ENCODE measurements at places on chromosomes 11 and 22.

GRCh38 chr11:11171285-11171684 lies 181.8 kb downstream of the CSNK2A3 start:
- no peak for DNase-seq

DNA sequence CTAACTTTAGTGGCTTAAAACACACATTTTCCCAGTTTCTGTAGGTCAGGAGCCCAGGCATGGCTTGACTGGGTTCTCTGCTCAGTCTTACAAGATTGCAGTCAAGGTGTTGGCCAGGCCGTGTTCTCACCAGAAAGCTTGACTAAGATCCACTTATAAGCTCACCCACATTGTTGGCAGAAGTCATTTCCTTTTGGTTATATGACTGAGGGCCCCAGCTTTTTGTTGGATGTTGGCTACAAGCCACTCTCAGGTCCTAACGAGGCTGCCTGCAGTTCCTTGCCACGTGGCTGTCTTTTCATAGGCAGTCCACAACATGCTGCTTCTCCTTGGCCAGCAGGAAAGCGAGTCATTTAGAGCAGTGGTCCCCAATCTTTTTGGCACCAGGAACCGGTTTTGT lies 79.3 kb upstream of the CRTAM start:
- no peak for DNase-seq

DNA sequence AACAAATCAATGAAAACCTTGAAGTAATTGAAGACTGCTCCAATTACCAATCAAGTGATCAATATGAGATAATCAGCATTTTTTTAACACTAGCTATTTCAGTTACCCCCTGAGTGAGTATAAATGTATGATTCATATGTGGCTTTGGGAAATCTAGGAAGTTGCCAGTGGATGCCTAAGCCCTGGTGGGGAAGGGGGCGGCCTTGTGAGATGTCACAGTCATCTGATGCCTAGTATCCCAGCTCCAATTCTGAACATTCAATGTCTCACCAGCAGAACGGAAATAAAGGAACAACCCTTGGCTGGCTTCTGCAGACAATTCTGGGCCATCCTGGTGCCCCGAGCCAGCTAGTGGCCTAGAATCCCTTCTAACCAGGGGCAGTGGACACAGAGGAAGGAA lies 58.5 kb upstream of the TIMP3 start:
- no peak for DNase-seq

GRCh38 chr11:128157423-128158298 lies 429.7 kb downstream of the ETS1 start:
- peak; percentile 10 for DNase-seq

DNA sequence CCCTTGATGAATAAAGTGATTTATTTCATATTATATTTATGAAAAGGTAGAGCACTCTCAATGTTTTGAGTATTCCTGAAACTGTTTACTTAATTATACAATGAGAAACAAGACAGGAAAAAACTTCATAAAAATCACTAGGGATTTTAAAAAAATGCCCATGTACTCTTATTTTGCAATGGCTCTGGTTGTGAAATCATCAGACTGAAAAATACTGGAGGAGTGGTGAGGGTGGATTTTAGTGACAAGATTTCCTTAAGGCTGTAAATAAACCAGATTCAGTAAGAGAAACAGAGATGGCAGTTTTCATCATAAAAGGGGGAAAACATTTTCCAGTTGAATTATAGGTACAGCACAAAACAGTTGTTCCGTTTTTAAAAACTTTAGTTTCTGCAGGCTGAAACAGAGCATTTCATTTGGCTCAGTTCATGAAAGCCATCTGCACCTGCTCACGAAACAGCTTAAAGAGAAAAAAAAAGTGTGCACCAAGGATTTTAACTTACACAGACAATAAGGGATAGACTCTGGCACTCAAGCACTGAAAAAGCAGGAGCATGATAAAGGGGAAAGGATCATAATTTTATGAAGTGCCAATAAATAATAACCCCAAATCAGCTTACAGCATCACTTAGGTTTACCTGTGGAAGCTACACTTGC lies 100.7 kb downstream of the MAML2 start:
- no peak for DNase-seq
